HEK293T (cell line): ENCODE measurements at places on chromosomes 4 and X.

DNA sequence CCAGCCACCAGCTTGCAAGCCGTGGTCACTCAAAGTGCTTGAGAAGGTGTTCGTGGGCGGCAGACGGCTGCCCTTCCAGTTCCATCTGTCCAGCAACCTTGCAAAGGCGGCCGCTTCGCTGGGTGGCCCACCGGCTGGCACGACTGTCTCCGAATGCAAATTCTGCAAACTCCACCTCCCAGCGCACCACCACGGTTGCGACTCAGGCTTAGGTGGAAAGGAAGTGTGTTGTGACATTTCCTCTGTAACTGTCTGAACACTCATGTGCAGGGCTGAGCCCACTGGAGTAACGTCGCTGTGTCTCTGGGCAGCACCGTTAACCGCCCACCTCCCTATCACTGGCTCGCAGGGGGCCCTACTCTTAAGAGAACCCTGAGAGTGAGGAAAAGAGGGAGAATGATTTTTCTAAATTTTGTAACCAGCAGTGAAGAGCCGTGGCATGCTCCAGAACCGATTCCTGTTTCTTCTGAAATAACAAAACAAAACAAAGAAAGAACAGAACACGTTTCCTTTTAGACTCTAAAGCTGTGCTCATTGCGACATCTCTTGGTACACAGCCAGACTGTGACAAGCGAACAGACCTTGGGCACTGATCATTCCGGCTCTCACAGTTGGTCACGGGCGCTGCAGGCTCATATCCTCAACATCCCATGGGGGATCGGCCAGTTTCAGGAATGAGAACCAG, at the start of gene P2RY8:
Gene P2RY8, minus strand, starts transcription at position 155 of the 685 bp plus-strand sequence. CDS start 70,627 bp downstream, outside the sequence.
- no peak for DNase-seq

GRCh38 chrX:126994032-126994600, 174.6 kb downstream of the PRR32 start:
- DNase-seq = no peak

GRCh38 chr4:129839687-129840086, 743.7 kb downstream of the C4orf33 start:
- no peak for DNase-seq

DNA sequence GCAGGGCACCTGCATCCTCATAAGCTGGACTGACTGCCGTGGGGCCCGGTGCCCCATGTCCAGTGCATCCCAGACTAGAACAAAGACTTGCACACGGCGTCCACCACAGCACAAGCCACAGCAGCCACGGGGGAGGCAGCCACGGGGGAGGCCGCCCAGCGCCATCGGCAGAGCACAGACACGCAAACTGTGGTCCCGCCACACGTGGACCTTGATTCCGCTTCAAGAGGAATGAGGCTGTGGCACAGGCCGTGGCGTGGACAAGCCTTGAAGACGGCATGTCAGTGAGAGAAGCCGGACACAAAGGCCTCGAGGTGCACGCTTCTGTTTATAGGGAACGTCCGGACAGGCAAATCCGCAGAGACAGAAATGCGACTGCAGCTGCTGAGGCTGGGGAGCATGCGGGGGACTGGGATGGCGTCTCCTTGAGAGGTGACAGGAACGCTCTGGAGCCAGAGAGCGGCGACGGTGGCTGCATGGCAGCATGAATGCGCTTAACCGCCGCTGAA, 10.1 kb upstream of the CPLX1 start:
- DNase-seq = no peak

DNA sequence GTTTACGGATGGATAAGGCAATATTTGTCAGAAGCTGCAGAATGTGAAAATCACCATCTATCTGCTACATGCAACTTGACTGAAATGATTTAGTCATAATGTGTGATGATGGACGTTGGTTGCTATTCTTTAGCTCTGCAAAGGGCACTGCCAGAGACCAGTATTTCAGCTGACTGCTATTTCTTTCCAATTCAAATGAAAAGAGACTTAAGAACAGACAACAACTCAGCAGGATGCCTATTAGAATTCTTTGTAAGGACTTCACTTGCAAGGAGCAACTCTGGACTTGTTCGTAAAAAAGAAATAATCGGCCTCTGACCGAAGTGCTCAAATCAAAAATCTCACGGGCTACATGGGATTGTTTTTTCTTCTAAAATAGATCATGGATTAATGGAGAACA, 262.7 kb downstream of the DHX15 start:
- no peak for DNase-seq

GRCh38 chr4:81502564-81502963, 30.9 kb upstream of the RASGEF1B start:
- DNase-seq = no peak

- DNase-seq = no peak
Measured at GRCh38 chr4:118765399-118765798, 70.5 kb downstream of the SEC24D start.

DNA sequence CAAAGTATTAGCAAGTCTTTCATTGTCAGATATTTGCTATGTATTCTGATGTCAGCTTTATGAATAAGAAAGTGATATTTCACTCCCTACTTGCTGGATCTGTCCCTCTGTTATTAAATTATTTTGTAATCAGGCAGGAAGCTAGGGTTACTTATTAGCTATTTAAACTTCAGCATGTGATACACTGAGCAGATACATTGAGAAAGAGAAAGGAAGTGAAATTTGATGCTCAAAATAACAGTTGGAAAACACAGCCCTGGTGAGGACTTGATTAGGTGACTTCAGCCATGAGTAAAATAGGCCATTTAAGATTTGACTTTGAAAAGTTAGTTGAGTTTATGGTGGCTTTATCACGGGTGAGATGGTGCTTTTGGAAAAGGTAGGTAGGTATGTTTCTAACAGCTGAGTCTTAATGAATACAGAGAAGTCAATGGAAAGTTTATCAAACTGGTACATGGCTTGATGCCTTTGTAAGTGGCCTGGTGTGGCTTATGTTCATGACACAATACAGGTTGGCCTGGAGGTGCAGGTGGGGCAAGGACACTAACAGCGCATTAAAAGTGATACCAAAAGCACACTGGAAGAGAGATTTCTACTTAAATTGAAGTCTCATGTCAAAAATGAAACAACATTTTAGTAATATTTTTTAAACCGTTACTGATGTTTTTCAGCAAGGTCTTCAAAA, 321.2 kb upstream of the SPOCK3 start:
- DNase-seq = no peak

- DNase-seq = no peak
Measured at GRCh38 chrX:120238933-120239332, 11.7 kb upstream of the ZBTB33 start.

DNA sequence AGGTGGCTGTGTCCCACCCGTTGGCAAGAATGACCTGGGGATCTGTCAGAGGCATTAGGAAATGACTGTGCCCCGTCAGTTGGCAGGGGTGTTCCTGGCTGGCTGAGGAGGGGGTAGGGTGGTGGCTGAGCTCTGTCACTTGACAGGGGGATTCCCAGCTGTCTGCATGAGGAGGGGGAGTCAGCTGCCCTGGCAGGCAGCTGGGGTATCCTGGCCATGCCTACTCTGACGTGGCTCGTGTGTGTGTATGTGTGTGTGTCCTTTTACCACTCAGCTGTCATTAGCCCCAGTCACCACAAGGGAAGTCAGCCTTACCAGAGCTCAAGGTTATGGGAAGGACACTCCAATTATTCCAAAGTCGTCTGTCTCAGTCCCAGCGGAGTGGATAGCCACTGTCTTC, 93.2 kb downstream of the EFNB1 start:
- no peak for DNase-seq

DNA sequence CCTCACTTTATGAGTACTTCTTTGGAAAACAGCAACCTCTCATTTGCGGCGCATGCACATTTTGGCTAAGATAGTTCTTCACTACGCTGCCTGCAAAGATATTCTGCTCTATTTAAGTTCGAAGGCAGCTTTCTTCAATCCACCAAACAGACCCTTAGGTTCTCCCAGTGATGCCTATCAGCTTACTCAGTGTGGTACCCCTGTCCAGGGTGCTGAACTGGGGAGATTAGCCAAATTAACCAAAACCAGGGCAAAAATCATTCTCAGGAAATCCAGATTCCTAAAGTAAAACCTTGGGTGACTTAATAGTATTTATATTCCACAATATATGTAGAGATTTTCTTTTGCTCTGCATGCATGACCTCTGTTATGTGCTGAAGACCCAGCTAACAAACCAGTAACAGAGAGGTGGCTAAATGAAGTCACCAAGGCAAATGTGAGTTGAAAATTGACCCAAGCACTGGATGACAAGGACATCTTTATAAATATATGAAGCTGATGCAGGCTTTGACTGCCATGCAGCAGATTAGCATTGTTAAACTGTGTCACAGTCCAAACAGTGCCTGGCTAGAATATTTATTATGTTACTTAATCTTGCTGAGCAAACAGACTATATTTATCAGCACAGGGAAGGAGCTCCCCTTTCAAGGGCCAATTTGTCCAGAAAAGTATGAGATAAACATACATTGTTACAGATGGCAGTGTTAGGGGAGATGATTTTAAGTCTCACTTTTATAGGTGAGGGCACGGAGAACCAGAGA, 418.2 kb downstream of the STIM2 start:
- DNase-seq = peak; percentile 14

DNA sequence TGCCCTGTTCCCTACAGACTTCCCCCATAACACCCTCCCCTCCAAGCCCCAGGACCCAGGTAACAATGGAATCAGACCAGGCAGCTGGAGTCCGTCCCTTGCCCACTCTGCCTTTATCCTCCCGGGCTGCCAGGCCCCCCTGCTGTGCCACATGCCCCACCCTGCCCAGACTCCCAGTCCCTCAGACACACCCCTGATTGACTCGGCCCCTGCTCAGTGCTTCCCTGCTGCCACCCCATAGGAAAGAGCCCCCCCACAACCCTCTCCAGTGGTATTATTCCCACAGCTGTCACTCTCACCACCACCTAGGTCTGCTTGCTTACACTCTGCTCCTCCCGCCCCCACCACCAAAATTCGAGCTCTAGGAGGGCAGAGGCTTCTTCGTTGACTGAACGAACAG, 4.7 kb upstream of the NAA10 start:
- DNase-seq = no peak

- DNase-seq = no peak
Measured at GRCh38 chrX:102684772-102685520, 27.3 kb upstream of the GPRASP2 start.

DNA sequence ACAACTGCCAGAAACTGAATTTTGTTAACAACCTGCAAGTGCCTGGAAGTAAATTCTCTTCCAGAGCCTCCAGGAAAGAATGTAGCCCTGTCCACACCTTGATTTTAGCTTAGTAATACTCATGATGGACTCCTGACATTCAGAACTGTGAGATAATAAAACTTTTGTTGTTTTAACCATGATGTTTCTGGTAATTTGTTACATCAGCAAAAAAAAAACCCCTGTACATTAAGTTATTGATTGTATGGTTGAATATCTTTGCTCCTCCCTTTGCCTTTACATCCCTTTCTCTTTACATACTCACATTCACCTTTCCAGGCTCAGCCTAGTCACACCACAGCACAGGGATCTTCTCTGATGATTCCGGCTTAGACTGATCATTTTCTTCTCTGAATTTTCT, 881.8 kb upstream of the GRID2 start:
- no peak for DNase-seq

DNA sequence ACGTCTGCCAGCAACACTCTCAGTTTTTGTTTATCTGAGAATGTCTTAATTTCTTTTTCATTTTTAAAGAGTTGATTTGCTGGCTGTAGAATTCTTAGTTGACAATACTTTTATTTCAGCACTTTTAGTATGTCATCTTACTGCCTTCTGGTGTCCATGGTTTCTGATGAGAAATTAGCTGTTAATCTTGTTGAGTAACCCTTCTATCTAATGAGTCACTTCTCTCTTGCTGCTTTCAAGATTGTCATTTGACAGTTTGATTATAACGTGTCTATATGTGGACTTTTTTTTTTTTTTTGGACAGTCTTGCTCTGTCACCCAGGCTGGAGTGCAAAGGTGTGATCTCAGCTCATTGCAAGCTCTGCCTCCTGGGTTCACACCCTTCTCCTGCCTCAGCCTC, 24.0 kb upstream of the TMEM255A start:
- DNase-seq = no peak

GRCh38 chr4:53671757-53672156, 80.5 kb upstream of the LNX1 start:
- DNase-seq = no peak

DNA sequence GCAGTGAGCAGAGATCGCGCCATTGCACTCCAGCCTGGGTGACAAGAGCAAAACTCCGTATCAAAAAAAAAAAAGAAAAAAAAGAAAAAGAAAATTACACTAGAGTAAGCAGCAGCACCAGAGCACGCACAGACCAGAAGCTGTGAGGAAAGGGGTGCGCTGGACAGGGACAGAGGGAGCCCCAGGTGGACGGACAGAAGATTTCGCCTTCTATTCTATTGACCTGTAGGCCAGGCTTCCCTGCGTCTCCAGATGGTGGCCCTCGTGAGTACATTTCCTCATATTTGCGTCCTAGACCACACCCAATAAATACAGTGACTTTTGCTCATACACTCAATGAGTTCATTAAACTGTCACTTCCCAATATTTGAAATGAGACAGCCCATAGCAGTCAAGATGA, 19.1 kb downstream of the MTNR1A start:
- DNase-seq = no peak

DNA sequence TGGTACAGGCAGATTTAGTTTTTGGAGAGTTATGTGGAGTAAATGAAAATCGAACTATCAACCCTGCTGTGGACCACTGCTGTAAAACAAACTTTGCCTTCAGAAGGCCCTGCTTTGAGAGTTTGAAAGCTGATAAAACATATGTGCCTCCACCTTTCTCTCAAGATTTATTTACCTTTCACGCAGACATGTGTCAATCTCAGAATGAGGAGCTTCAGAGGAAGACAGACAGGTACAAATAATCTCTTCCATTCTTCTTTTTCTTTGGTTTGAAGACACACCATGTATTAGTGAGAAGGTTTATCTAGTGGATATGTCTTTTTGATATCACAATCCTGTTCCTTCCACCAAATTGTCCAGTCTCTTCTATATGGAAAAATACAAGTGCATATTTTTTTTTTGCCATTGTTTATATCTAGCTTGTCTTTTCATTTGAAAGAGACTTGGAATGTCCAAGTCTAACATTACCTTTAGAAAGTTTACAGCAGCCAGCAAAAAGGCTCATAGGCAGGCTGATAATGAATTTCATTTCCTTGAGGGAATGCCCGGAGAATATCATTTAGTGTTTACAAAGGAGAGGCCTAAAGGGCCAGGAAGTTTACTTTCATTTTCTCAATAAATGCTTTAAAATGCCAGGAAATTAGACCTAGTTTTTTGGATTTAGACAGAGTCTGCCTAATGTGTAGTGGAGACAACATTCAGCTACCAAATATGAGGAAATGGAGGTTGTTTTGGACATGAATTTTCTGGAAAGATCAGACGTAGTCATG, 18.6 kb downstream of the AFM start:
- no peak for DNase-seq

DNA sequence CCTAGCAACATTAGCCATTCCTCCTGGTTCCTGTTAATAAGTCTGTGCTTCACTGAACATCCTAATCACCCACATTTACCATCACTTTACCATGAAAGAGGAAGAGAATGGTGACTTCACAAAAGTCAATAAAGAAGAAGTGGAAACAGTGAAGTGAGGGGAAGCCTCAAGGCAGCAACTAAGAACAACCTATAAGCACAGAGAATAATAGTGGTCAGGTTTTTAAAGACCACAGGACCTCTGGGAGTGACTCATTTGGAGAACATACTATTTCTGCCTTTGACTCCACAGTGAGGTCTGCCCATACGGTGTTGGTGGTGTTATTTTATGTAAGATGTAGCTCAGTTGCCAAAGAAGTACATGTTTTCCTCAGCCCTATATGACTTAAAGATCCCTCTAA, 86.0 kb upstream of the TET2 start:
- no peak for DNase-seq
